CD4-positive, alpha-beta T cell treated with Interleukin-4 for 1 hour (primary cell): ENCODE measurements at places on chromosomes 3 and 15.

DNA sequence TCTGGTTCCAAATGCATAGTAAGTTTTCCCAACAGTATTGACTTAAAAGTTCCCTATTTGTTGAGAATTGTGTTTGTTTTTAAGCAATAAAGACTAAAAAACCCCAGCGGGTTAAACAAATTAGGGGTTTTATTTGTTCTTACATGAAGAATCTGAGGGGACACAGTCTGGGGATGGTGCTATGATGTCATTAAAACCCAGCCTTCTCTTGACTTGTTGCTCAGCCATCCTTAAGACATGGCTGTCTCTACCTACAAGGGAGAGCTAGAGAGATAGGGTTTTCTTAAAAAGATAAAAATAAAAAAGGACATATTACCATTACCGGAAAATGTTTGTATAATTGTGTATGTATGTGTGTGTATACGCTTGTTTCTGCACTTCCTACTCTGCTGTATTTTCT, 11.7 kb upstream of the ARL14 start:
- DNase-seq, result no peak

- no peak for DNase-seq
Measured at GRCh38 chr3:164351131-164351530, 727.2 kb downstream of the SI start.

GRCh38 chr15:41621200-41622193, 38.7 kb upstream of the MGA start:
- DNase-seq, result peak; percentile 84

- DNase-seq, result no peak
Measured at GRCh38 chr3:186472456-186473008, 71.6 kb downstream of the CRYGS start.

DNA sequence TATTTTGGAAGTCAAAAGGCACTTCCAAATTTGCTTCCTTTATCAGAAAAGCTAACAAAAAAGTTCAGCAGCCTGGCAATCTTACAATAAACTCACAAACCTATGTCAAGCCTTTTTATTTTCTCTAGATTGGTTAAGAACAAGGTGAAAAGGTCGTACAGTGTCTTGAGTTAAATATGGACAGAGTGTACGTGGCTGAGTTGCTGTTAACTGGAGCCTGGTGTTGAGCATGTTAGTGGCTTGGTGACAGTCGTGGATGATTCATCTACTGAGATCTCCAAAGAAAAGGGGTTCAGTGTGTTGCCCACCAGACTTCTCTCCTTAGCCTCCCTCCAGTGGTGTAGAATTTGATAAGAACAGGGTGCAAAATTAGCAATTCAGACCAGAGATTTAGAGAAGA, 89.7 kb downstream of the SSR3 start:
- DNase-seq, result no peak

- no peak for DNase-seq
Measured at GRCh38 chr15:73767806-73768501, 14.8 kb upstream of the INSYN1 start.

- DNase-seq, result no peak
Measured at GRCh38 chr3:129965937-129966336, 8.6 kb upstream of the TRH start.

DNA sequence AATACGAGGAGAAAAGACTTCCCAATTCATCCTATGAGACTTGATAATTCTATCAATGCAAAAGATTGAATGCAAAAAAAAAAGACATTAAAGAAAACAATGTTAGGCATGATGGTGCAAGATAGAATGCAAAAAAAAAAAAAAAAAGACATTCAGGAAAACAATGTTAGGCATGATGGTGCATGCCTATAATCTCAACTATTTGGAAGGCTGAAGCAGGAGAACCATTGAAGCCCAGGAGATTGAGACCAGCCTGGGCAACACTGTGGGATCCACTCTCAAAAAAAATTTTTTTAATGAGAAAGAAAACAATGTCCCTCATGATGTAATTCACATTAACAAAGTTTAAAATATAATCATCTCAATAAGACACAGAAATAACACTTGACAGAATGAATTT, 75.9 kb downstream of the MYO9A start:
- no peak for DNase-seq

DNA sequence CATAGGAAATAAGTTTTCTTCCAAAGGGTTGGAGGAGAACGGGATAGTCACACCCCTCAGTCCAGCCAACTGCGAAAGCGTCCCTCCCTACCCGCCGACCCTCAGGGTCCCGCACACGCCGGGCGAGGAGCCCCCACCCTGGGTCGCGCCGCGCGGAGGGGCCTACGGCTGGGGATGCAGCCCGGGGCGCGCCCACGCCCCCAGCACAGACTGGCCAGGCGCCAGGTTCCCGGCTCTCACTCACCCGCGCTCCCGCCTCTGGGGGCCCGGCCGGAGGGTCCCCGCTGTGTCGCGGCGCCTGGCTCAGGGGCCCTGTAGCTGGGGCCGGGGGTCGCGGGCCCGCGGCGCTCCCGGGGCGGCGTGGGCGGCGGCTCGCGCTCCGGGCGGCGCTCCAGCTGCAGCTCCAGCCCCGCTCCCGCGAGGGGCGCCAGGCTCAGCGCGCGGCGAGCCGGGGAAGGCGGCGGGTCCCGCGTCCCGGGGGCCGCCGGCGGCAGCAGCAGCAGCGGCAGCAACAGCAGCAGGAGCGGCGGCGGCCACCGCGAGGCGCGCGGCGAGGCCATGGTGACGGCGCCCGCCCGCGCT, 375 bp downstream of the HEG1 start:
- peak; percentile 24 for DNase-seq

GRCh38 chr3:71462586-71462985, 120.9 kb downstream of the FOXP1 start:
- DNase-seq, result no peak

DNA sequence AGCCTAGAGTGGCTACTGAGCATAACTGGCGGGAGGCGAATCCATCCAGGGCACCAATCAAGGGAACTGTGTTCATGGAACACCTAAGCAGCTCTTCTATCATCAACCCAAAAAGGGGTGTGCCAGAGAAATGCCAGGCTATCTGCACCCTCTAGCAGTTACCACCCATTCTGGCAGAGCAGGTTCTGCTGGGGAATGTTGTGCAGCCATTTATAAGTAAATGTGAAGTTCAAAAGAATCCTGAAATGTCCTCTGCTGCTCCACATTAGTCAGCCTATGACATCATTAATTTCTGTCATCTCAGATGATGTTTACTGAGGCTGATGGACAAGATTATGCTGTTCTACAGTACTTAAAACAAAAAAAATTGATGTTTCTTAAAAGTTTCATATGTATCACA, 7.7 kb downstream of the SKIC8 start:
- DNase-seq, result no peak

DNA sequence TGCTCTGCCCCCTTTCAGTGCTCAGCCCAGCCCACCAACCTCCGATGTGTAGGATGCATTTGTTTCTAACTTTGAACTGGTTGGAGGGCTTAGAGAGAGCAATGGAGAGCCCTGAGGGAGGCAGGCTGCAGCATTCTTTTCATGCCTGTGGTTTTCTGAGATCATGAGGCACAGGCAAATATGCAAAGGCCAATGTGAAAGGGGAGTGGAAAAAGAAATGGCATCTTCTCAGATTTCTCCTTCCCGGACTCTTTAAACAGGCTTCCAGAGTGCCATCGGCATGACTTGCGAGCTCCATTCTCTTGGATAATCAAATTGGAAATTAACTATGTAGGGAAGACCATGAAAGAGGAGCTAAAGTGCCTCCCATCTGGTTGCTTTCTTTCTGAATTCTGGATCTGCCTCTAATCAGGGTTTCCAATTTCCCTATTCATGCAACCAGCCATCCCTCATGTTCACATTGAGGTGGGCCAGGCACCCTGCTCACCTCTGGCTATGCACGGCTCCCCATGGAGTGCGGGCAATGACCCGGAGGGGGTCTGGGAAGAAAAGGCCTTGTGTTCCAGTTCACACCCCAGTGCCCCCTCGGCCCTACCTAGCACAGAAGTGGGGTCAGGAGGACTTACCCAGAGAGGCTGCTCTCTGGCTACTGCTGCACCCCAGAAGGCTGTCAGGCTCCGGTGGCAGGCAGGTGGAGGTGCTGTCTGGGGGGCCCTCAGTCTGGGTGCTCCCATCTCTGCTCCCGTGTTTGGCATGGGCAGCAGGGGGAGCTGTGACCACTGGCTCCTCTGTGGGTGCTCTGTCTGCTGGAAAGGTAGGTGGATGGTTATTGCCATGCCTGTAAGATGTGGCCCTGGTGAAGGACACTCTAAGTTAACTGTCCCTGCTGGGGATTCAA, 16.1 kb downstream of the AMOTL2 start:
- no peak for DNase-seq

- DNase-seq, result no peak
Measured at GRCh38 chr3:53691349-53691748, 154.9 kb downstream of the CHDH start.
